ENCODE measurements at places on chromosomes 6 and 20.

DNA sequence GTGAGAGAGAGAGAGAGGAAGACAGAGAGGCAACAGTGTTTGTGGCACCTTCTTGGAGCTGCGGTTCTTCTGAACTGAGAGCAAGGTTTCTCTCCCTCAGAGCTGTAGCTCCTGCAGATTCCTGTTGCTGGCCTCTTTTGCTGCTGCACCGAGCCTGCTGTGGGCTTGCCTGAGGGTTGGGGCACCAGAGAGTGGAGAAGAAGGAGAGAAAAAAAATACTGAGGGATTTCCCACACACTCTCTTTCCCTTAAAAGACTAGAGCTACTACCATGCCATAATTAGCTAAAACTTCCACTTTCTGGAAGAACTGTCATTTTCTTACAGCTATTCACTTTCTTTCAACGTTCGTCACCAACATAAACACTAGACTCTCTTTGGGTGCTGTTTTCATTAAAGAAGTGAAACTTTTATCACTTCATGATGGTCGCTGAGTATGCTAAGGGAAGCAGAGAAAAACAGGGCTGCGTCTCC, 18.2 kb upstream of the ECI2 start:
- DNase-seq, result no peak

DNA sequence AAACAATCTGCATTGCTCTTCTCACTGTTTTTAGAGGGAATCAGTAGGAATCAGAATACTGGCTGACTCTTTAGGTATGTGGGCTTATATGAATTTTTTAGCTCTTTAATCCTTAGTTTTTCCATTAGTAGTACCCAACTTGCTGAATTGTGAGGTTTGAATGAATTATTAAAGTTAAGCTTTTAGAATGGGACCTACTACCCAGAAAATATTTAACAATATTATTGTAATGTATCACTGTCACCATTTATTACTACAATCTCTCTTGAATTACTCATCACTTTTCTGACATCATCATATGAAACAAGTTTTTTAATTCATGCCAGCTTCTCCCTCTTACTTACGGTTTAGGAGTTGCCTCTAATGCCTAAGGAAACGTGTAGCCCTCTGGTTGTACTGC, 212.7 kb downstream of the BCKDHB start:
- no peak for DNase-seq

- no peak for DNase-seq
Measured at GRCh38 chr6:21377356-21377755, 216.2 kb upstream of the SOX4 start.

GRCh38 chr6:5781966-5782556, 224.7 kb downstream of the NRN1 start:
- DNase-seq, result no peak

DNA sequence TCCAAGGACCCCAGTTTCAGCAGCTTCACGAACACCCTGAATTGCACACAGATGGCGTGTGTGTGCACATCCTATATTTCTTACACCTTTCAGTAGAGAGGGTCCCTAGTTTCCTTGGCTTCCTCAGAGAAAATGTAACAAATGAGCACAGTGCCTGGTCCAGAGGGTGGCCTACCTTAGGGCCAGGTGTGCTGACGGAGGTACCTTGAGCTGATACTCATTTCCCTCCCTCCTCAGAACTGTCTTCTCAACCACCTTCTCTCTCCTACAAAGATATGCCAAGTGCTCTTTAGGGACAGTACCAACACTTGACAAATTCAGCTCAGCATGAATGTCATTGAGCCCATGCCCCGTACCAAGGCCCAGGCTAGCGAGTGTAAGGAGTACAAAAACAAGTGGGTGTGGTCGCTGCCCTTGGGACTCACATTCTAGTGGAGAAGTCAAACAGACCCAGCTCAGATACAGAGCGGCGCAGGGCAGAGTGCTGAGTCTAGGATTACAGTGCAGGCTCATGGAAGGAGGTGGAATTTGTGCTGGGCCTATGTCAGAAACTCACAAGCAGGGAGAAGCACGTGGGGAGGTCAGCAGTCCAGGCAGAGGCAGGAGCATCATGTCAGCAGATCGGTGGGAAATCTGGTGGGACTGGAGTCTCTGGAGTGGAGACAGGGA, 9.6 kb upstream of the BPHL start:
- no peak for DNase-seq

- DNase-seq, result no peak
Measured at GRCh38 chr6:107866606-107867301, 42.6 kb upstream of the SCML4 start.

DNA sequence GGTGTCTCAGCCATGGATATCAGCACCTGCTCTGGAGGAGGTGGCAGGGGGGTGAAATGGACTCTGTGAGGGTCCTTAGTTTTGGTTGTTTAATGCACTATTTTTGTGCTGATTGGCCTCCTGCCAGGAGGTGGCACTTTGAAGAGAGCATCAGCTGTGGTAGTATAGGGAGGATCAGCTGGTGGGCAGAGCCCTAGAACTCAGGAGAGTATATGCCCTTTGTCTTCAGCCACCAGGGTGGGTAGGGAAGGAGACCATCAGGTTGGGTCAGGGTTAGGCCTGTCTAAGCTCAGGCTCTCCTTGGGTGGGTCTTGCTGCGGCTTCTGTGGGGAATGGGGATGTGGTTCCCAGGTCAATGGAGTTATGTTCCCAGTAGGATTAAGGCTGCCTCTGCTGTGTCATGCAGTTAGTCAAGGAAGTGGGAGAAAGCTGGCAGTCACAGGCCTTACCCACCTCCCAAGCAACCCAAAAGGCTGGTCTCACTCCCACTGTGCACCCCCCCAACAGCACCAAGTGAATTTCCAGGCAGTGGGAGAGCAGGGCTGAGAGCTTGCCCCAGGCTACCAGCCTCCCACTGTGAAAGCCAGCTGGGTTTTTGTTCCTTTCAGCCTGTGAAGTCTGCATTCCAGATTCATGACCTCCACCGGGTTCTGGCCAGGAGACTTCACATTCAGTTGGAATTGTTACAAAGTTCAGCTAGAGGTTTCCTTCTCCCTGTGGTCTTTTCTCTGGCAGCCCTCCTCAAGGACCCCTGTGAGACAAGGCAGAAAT, 5.7 kb upstream of the OSTM1 start:
- DNase-seq, result no peak

GRCh38 chr6:31691078-31691463, 10.2 kb upstream of the LY6G5C start:
- DNase-seq, result no peak

- peak; percentile 19 for DNase-seq
Measured at GRCh38 chr20:34874094-34874654, 1.5 kb upstream of the GGT7 start.

DNA sequence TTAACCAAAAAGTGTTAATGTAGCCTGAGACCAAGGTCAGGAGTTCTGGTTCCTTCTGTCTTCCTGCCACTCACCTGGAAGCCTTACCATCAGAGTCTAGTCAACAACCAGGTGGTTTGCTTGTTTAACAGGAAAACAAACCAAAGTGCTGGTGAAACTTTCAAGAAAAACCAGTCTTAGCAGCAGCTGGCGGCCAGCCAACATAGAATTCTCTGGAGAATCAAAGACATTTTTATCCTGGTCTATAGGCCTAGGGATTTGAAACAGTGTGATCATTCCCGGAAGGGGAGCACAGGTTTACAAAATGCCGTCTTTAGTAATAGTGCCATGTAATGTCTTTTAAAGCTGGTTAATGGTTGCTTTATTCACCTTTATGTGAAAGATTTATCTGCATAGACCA, 146.6 kb upstream of the AKIRIN2 start:
- DNase-seq, result no peak

GRCh38 chr6:22204153-22204552, 92.7 kb downstream of the PRL start:
- DNase-seq, result no peak

- no peak for DNase-seq
Measured at GRCh38 chr6:140202964-140203515, 828.6 kb upstream of the CITED2 start.
